ENCODE measurements at places on chromosomes 2 and 18. TPM values are rescaled to one million over a fixed set of nuclear protein-coding genes. Genes with fewer than 3 reads are reported as not detected.

The FAHD2B gene
- total RNA-seq, result 3.7 TPM

The OST4 gene
- total RNA-seq, result 174 TPM

The DPP4 gene
- 636 TPM for total RNA-seq

The FAP gene
- 272 TPM for total RNA-seq
